ENCODE measurements at places on chromosomes 11 and 22.

DNA sequence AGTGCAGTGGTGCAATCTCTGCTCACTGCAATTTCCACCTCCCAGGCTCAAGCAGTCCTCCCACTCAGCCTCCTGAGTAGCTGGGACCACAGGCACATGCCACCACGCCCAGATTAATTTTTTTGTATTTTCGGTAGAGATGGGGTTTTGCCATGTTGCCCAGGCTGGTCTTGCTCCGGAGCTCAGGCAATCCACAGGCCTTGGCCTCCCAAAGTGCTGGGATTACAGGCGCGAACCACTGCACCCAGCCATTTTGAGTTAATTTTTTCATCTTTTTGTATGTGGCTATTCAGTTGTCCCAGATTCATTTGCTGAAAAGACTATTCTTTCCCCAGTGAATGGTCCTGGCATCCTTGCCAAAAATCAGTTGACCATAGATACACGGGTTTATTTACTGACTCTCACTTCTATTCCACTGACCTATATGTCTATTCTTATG is 63.6 kb downstream of the MAPK1 start:
- no peaks in the 10 kb centered on the region for H3K4me1 ChIP-seq
- H3K36me3 ChIP-seq: peaks cover 85% of the 10 kb centered on the region
- H3K4me3 ChIP-seq: no peak overlapping the region
- no peaks in the 10 kb centered on the region for H3K27me3 ChIP-seq
- no peak for DNase-seq
- no peak overlapping the region for H3K27ac ChIP-seq

DNA sequence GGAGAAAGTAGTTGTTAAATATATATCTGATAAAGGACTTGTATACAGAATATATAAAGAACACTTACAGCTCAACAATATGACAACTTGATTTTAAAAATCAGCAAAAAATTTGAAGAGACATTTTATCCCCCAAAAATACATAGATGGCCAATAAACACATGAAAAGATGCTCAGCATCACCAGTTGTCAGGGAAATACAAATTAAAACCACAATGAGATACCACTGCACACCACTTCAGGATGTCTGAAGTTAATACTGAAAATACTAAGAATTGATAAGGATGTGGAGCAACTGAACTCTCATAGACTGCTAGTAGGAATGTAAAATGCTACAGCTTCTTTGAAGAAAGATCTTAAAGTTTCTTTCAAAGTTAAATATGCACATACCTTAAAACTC is 49.2 kb downstream of the KREMEN1 start:
- H3K27me3 ChIP-seq: no peaks in the 10 kb centered on the region
- no peak overlapping the region for H3K27ac ChIP-seq
- no peak overlapping the region for H3K4me3 ChIP-seq
- no peaks in the 10 kb centered on the region for H3K36me3 ChIP-seq
- no peak for DNase-seq

GRCh38 chr11:17593466-17594245 is 46.6 kb downstream of the OTOG start:
- no peak overlapping the region for H3K27ac ChIP-seq
- H3K4me1 ChIP-seq: no peaks in the 10 kb centered on the region
- H3K4me3 ChIP-seq: no peak overlapping the region
- H3K36me3 ChIP-seq: no peaks in the 10 kb centered on the region
- DNase-seq: peak; percentile 21
- H3K27me3 ChIP-seq: peaks cover 7% of the 10 kb centered on the region

GRCh38 chr11:83272627-83273026 is 13.5 kb downstream of the CCDC90B start:
- H3K4me1 ChIP-seq: no peaks in the 10 kb centered on the region
- no peak for DNase-seq
- no peaks in the 10 kb centered on the region for H3K27me3 ChIP-seq
- peaks cover 73% of the 10 kb centered on the region for H3K36me3 ChIP-seq

DNA sequence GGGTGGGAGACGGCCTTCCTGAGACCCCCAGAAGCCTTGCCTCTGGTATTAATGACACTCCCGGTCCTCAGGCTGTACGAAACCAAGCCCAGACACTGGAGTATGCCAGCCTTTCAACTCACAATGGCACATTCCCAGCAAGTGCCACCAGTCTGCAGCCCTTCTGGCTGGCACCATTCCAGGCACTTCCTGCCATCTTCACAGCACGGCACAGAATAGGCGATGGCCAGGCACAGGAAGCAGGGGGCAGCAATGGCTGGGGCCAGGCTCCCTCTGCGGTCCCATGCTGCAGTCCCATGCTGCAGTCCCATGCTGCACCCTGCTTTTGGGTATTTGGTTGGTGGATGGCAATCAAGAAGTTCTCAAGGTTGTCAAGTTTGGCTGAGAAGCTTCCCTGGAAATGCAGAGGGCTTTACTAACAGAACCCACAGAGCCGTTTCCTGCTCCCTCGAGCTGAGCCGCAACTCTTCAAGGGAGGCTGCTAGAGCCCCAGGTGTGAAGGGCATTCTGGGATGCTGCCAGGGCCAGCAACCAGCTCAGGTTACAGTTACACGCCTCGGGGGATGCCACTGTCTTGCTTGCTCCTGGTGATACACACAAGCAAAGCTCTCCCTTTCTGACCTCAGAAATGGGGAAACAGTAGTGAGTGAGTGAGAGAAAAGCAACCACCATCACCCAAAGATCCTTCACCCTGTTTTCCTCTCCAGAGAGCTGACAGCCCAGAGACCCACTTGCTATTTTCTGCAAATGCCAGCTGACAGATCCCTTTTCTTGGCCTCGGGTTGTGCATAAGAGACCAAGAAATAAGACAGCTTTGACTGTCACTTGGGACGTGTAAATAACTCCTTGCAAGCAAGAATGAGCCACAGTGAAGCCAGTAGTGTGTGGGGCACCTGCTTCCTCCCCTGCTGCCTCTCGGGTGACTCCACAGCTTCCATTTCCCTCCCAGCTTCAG is 23.9 kb downstream of the LRFN4 start:
- H3K27ac ChIP-seq: peak overlapping the region; percentile 58
- H3K27me3 ChIP-seq: no peaks in the 10 kb centered on the region
- peak; percentile 95 for DNase-seq
- H3K4me3 ChIP-seq: no peak overlapping the region

DNA sequence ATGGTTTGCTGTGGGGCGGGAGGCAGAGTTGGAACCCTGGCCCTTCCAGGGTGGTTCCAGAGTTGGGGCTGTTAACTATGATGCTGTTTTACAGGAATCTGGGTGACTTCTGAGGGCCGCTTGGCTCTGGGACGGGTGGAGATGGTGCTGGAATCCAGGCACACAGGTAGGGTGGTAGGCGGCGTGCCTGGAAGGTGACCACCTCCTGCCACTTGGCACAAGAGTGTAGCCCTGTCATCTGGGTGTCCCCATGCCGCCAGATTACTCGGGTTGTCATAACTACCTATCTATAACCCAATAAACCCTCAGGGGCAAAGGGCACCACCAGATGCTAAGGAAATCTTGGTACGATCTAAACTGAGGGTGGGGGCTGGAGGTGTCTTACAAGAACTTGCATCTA is 1.3 kb downstream of the CARS1 start:
- no peak for DNase-seq
- peaks cover 20% of the 10 kb centered on the region for H3K4me1 ChIP-seq
- no peaks in the 10 kb centered on the region for H3K27me3 ChIP-seq
- H3K27ac ChIP-seq: peak overlapping the region; percentile 61
- H3K36me3 ChIP-seq: peaks cover 41% of the 10 kb centered on the region
- H3K4me3 ChIP-seq: peak overlapping the region; percentile 86

DNA sequence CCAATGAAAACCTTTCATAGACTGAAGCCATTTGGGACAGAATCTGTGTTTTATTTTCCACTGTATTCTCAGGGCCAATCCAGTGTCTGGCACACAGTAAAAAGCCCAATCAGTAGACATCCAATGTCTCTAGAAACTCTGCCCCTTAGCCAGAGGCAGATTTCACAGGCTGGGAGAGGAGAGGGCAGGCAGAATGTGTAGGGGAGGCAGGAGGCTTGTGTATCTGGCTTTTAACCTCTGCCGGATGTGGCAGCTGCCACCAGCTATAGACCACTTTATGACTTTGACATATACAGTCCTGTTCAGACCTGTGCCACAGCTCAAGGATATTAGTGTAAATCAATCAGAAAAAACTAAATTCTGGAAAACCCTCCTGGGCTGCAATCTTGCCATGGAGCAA is 4.4 kb downstream of the EXPH5 start:
- no peaks in the 10 kb centered on the region for H3K36me3 ChIP-seq
- peaks cover 11% of the 10 kb centered on the region for H3K4me1 ChIP-seq
- no peak for DNase-seq
- no peak overlapping the region for H3K4me3 ChIP-seq

GRCh38 chr11:77557553-77557952 is 32.2 kb upstream of the AQP11 start:
- no peak overlapping the region for H3K27ac ChIP-seq
- peaks cover 12% of the 10 kb centered on the region for H3K4me1 ChIP-seq
- no peak overlapping the region for H3K4me3 ChIP-seq
- no peaks in the 10 kb centered on the region for H3K27me3 ChIP-seq

DNA sequence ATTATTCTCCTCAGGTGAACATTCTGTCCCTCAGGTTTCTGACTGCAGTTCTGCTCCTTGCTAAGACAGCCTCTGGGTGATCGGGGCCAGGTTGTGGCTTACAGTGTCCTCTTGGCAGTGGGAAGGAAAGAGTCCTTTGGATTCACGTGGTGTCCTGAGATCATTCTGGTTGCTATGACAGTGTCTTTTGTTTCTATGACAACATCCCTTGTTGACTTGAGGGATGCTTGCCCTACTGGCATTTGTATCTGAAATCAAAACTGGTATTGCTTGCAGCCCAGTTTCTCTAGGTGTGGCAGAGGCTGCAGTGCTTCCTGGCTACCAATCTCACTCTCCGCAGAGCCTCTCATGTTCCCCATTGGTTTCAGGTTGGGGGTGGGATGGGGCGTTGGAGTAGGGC is 151.8 kb upstream of the CCDC90B start:
- no peak overlapping the region for H3K27ac ChIP-seq
- no peaks in the 10 kb centered on the region for H3K4me1 ChIP-seq
- H3K36me3 ChIP-seq: no peaks in the 10 kb centered on the region

GRCh38 chr11:44528103-44528502 is 37.4 kb upstream of the CD82 start:
- DNase-seq: no peak
- H3K4me1 ChIP-seq: no peaks in the 10 kb centered on the region
- H3K27ac ChIP-seq: no peak overlapping the region
- H3K27me3 ChIP-seq: no peaks in the 10 kb centered on the region
- H3K4me3 ChIP-seq: no peak overlapping the region

DNA sequence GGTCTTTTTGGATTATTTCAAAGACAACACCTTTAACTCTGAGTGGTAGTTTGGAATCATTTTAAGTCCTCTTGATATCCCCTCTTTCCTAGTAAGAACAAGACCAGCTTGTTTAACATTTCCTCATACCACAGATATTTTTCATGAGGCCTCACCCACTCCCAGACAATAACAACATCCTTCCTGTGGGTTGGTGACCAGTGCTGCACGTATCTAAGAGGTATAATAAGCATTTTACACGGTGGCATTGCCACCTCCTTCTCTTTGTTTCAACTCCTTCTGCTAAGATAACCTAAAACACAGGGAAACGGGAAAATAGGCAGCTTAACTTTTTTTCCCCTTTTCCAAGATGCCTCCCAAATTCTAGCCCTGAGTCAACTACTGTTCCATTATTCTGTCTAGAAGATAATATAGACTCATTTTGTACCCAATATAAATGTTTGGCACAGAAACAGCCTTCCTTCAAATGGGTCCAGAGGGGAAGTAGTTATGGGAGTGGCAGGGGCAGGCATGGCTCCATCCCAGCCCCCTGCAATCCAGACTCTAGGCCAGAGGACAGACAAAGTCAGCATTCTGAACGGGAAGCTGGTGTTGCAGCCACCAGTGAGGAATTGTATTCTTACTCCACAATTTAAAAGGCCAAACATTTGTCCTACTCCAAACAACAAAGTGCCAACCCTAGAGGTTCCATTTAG is 28.5 kb downstream of the MAML2 start:
- peaks cover 49% of the 10 kb centered on the region for H3K4me1 ChIP-seq
- peak overlapping the region; percentile 98 for H3K27ac ChIP-seq
- no peaks in the 10 kb centered on the region for H3K36me3 ChIP-seq
- H3K4me3 ChIP-seq: no peak overlapping the region

DNA sequence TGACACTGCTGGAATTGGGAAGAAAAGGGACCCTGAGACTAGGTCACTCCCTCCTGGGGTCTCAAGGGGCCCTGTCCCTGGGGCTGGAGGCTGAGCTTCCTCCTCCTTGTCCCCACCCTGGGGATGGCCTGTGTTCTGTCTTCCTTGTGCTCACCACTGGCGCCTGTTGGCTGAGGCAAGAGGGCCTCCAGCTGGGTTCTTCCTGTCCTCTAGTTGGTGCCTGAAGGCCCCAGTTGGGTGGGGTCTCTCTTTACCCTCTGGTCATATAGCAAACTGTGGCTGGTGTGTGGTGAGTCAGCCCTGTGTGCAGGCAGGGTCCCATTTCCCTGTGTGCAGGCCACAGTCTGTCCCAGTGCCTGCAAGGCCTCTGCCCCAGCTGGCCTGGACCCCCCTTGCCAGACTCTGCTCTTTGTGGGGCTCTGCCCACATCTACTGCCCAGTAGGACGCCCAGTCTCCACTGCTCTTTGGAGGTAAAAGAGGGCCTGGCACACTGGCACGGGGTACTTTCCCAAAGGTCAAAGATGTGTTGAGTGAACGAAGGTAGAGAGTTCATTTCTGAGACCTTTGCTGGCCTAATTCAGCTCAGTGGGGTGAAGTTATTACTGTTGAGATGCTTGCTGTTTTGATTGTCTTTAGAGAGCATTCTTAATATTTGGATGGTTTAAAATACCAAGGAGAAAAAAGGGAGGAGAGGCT is 55.1 kb upstream of the CLDN5 start:
- H3K4me1 ChIP-seq: peaks cover 12% of the 10 kb centered on the region
- H3K4me3 ChIP-seq: no peak overlapping the region
- no peak overlapping the region for H3K27ac ChIP-seq
- DNase-seq: no peak

GRCh38 chr11:124256076-124256475 is at the start of gene OR8G5:
TSS of gene OR8G5 (plus strand) at chr11:124256376. CDS start at chr11:124264932, 8,556 bp downstream.
- no peaks in the 10 kb centered on the region for H3K36me3 ChIP-seq
- no peak within 1 kb of the TSS for H3K4me3 ChIP-seq
- DNase-seq: no peak
- H3K27ac ChIP-seq: no peak within 1 kb of the TSS

DNA sequence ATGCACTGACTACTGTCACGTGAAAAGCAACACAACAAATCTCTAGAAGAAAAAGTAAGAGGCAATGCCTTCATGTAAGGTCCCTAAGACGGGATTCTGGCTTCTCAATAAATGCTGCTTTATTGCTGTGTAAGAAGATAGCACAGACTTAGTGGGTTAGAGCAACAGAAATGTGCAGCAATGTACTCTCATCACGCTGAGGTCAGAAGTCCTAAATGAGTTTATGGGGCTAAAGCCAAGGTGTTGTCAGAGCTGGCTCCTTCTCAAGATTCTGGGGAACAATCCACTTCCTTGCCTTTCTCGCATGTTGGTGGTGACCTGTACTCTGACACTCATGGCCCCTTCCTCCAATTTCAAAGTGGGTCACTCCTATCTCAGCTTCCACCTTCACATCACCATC is 93.4 kb downstream of the SHANK2 start:
- H3K4me1 ChIP-seq: no peaks in the 10 kb centered on the region
- no peaks in the 10 kb centered on the region for H3K27me3 ChIP-seq
- no peak for DNase-seq
- no peaks in the 10 kb centered on the region for H3K36me3 ChIP-seq
